ENCODE measurements at places on chromosomes 7 and 10.

- DNase-seq, result no peak
These were observed 34.2 kb downstream of the SP4 start for GRCh38 chr7:21462081-21462480.

GRCh38 chr7:15288741-15289140, 273.1 kb downstream of the AGMO start:
- no peak for DNase-seq

GRCh38 chr10:129839285-129840195, 124.5 kb downstream of the EBF3 start:
- DNase-seq, result no peak

- DNase-seq, result no peak
These were observed 62.8 kb upstream of the FAM20C start for GRCh38 chr7:129366-130221.

DNA sequence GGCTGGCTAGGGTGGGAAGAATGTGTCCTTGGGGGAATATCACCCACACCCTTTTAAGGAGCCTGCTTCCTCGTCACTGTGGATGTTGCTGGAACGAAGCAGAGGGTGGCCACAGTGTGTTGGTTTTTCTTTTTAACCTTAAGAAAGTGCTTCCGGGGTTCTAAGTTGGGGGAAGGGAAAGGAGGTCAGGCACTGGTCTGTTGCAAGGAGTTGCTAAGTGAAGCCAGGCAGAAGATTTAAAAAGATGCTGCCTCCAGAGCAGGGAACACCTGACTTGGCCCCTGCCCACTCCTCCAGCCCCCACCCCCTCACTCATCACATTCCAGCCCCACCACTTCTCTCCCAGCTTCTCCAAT, 213.1 kb downstream of the EMX2 start:
- no peak for DNase-seq

- no peak for DNase-seq
These were observed 795 bp downstream of the PRF1 start for GRCh38 chr10:70601746-70602145.

- no peak for DNase-seq
These were observed 16.8 kb downstream of the VSIR start for GRCh38 chr10:71756311-71757191.

DNA sequence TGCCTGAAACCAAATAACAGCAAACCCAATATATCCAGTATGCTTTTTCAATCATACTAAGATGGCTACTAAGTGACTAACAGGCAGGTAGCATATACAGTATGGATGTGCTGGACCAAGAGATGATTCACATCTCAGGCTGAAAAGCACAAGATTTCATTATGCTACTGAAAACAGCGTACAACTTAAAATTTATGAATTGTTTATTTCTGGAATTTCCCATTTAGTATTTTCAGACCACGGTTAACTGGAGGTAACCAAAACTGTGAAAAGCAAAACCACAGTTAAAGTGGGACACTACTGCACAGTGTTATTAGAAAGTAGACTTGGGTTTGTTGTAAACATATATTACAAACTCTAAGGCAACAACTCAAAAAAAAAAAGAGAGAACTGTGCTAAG, 91.5 kb downstream of the KMT2C start:
- no peak for DNase-seq

Measured in activated CD8-positive, alpha-beta memory T cell treated with anti-CD3 and anti-CD28 coated beads for 1 hour (primary cell).